ENCODE measurements at places on chromosomes 16 and 17.

GRCh38 chr16:10206215-10206614, 24.0 kb upstream of the GRIN2A start:
- no peak for DNase-seq

GRCh38 chr17:28426081-28426519, 20.1 kb upstream of the SLC46A1 start:
- DNase-seq = no peak

DNA sequence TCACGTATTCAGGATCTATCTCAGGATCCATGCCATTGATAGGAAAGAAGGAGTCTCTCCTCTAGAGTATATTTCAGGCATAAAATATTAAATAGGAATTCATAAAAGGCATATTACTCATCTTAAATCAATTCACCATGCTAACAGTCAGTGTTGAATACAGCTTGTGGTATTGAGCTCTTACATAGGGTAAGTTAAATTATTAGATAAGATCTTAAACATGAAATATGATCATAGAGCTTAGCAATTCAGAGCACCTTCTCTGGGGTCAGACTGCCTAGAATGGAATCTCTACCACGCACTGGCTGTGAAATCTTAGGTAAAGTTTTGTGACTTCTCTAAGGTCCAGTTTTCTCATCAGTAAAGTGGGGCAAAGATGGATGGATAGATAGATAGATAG, 20.7 kb downstream of the MARCHF10 start:
- no peak for DNase-seq

GRCh38 chr16:11561454-11561805, 25.3 kb downstream of the LITAF start:
- no peak for DNase-seq

- DNase-seq = no peak
These were observed 15.6 kb downstream of the RFWD3 start for GRCh38 chr16:74650966-74651567.

- no peak for DNase-seq
These were observed 6.8 kb downstream of the ZNF207 start for GRCh38 chr17:32356750-32357149.

DNA sequence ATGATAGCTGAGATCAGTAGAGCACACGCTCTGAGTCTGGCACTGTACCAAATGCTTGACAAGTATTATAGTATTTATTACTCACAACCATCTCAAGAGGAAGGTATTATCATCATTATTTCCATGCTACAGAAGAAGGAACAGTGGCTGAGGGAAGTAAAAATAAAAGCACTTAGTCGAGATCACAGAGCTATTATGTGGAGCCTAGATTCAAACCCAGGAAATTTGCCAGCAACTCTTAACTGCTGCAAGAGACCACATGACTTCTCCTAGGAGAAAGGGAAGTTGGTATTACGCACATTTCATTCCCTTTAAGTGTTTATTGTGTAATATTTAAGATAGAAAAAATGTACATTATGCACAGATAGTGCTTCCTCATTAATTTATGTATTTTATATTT, 1.0 kb upstream of the RHOT1 start:
- DNase-seq = no peak

DNA sequence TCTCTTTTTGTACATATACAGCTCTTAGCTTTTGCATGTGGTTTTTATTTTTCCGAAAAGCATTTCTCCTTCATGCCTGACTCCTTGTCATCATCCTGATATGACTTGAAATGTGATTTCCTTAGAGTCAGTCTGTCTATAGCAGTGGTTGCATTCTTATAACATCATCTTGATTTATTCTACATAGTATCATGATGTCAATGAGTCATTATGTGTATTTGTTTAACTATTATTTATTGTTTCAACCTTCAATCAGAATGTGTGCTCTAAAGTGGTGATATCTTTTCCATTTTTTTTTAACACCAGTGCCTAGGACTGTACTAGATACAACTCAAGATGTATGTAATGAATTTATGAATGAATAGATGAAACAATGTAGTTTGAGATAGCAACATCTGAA, 354.9 kb upstream of the CDH8 start:
- no peak for DNase-seq

DNA sequence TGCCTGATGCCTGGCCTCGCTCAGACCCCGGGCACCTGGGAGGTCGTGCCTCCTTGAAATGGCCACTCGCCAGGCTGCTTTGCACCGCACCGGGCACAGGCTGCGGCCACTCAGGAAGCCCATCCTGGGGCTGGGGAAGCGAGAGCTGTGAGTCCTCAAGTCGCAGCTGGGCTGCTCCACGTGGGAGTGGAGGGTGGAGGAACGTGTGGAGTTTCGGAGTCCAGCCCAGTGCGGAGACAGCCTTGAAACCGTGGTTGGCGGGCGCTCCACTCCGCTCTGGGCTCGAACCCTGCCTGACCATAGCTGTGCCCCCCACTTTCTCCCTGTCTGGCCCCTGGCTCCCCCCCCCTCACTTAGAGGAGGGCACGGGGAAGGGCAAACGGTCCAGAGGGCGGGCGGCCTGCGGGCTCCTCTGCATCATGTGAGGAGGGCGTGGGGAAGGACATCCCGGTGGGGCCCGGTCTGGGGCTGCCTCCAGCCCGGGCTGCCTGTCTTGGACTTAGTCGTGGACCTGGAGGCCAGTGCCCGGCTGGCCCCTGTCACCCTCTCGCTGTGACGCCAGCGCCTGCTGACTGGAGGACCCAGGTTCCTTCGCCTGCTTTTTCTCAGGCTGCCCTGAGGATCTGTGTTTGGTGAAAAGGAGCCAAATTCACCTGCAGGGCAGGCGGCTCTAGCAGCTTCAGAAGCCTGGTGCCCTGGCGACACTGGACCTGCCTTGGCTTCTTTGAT, 2.5 kb downstream of the UBE2I start:
- DNase-seq = no peak

DNA sequence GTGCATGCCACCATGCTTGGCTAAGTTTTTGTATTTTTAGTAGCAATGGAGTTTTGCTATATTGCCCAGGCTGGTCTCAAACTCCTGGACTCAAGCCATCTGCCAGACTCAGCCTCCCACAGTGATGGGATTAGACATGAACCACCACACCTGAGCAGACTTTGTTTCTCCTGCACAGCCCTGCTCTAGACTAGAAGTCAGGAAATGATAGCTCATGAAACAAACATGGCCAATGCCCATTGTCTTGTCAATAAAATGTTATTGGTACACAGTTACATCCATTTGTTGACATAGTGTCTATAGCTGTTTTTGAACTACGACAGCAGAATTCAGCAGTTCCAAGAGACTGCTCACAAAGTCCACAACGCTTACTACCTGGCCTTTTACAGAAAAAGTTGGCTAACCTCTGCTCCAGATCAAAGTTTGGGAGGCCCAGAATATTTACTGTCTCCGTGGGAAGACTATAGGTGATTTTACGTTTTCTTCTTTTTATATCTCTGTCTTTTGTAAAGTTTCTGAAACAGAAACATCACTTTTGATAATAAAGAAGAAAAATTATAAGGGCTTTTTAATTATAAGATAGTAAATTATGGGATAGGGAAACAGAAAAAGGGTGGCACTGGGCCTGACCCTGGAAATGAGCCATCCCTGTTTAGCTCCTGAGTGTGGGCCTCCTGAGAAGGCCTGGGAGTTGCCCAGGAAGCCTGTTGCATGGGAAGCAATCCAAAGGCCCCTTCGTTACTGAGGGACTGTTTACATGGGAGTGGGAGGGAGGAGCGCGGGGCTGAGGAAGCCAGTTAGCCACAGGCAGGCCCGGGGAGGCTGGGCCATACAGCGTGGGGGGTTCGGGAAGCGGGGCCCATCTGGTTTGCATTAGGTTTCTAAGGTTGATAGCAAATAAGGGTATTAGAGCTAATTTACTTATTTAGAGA, 201.5 kb downstream of the IRF8 start:
- DNase-seq = no peak

- no peak for DNase-seq
These were observed 55.9 kb downstream of the ZDHHC7 start for GRCh38 chr16:84955427-84955826.

DNA sequence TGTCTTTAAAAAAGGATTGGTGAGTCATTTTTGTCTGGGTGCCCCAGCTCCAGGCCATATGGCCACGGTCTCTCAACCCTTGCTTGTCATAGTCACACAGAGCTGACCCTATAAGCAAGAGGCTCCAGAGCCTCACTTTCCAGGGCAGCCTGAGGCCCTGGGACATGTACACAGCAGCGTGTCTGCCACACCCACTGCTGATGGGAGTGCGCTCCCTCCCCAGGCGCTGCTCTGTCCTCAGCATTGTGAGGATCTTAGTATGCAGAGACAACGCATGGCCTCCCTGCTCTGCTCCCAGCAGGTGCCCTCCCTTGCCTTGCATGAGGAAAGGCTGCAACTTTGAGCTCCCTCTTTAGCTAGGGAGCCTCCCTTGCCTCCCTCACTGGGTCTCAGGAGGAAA, 80.8 kb upstream of the CRHR1 start:
- peak; percentile 45 for DNase-seq

DNA sequence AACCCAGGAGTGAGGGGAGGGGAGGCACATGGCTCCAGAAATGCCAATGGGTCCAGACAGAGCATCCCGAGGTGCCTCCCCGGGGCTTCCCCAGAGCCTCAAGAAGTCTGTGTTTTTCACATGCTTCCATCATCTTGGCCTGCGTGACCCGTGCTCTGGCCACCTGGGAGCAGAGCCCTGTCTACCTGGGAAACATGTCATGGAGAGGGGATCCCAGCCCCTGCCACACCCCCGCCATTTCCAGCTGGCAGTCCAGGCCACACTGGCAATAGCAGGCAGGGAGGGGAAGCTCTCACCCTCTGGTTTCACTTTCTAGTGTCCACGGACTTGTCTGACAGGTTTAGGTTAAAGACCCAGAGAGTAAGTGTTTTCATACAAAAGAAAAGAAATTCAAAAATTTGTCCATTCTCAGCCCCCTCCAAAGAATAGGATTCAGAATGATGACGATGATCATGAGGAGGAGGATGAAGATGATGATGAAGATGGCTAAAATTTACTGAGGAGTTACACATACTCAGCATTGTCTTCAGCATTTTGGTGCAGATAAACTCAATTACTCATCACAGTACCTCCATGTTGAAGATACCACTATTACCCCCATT, 9.0 kb downstream of the SMIM5 start:
- DNase-seq = no peak

DNA sequence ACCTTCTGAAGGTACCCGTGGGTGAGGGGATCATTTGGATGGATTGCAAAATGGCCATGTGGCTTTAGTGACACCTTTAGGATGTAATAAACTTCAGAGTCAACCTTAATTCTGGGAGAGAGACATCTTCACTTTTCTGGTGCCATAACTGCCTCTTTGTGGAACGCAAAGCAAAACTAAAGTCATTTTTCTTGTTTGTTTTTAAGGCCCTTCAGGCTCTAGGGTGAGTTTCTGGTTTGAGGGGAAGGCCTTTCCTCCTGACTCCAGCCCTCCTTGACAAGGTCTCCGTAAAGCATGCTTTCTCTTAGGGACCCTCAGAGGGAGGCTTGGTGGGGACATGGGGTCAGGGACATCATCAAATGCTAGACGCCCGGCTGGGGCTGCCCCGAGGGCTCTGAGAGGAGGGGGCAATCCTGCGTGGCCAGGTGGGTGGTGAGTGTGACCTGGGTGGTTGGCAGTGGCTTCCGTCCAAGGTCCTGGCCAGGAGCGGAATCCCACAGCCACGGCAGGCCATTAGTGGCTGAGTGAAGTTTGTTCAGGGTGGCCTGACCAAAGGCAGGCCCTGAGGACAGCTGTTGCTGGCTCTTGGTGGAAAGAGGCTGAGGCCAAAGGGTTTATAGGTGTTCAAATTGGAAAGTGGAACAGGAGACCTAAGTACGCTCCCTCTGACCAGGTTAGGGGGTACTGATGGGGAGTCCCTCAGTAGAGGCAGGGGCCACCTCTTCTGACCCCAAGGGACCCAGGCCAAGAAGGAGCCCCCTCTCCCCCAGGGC, 112.2 kb downstream of the METRNL start:
- peak; percentile 78 for DNase-seq

GRCh38 chr17:13594310-13594709, 7.4 kb downstream of the HS3ST3A1 start:
- no peak for DNase-seq

GRCh38 chr16:29982560-29983419, 9.1 kb downstream of the TAOK2 start:
- peak; percentile 59 for DNase-seq

DNA sequence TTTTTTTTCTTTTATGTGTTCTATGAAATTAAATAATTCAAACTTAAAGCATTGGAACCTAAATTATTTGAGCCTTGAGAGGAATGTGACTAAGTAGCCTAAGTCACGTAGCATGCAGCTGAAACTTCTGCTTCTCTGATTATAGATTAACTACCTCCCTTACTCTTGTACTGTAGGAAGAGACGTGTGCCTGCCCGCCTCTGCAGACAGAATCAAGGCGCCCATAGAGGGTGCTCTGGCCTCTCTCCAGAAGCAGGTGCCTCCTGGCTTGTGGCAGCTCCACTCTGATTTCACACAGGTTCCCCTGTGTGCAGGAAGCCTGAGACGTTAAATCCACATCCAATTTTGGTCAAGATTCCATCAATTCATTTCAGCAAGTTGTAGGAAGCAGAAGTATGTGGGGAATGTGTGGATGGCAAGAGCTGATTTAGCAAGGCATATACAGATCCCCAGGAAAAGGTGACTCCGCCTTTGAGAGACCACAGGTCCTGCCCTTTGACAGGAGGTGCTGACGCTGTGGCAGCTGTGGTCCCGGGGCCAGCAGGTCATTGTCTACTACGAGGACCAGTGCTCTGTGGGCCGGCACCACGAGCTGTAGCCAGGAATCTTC, 1418.8 kb downstream of the CDH11 start:
- no peak for DNase-seq

- DNase-seq = no peak
These were observed 147.8 kb downstream of the NTN1 start for GRCh38 chr17:9169116-9169515.

DNA sequence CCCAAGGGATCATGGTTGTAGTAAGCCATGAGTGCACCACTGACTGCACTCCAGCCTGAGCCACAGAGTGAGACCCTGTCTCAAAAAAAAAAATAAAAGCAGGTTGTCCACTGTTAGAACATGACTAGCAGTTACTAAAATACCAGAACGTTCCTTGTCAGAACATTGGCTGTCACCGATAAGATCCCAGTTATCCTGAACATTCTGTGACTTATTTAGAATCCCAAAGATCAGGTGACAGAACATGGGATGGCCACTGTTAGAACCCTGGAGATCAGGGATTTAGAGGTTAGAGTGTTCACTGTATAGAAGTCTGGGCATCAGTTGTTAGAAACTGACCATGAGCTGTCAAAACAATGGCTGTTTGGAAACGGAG, 8.6 kb downstream of the CES4A start:
- DNase-seq = no peak
